Activated CD4-positive, alpha-beta memory T cell treated with anti-CD3 and anti-CD28 coated beads, Interleukin-2, amount 10 ng/mL, durations not matched to agents 7 days and 5 days (primary cell): ENCODE measurements at places on chromosomes 4 and X.

- no peak for DNase-seq
Observed at GRCh38 chr4:88005076-88005475, 2.4 kb upstream of the PKD2 start.

DNA sequence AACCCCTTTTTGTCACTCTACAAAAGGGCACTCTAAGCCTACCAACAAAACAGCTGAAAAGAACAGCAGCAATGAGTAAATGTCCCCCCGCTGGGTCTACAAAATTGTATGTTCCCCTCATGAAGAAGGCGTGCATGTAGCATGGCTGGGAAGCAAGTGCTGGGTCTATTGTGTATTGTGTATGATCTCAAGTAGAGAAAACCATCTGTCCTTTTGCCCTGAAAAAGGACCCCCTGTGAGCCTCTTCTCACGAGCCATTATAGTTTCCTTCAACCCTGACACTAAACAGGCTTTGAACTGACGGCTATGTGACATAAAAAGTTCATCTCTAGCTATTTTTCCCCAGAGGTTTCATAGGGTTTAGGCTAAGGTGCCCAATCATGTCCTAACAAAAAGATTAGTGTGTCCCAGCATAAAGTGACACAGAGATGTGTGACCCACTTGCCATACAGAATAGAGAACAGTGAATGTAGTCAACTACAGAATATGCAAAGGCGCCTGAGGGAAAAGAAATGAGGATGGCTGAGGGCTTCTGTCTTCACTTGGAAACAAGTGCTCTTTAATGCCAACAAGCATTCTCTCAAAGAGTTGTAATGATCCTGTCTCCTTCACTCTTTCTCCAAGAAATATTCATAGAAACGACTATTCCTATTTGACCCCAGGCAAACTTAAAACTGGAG lies 27.3 kb downstream of the COL25A1 start:
- DNase-seq, result no peak

DNA sequence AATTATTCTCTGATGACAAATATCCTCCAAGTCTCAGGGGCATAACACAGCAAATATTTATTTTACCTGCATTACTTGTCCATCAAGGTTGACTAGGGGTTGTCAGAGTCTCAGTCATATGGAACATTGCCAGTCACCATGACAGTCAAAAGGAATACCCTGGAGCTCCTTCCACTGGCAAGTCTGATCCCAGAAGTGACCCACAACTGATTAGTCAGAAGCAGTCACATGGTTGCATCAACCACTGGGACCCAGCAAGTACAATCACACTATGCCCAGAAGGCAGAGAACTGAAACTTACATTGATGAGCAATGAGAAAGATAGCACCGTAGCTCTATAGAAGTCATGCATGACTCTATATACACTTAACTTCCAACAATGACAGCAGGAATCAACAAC lies 41.9 kb upstream of the SOD3 start:
- no peak for DNase-seq

GRCh38 chr4:151781026-151781425 lies 20.2 kb upstream of the GATB start:
- no peak for DNase-seq

DNA sequence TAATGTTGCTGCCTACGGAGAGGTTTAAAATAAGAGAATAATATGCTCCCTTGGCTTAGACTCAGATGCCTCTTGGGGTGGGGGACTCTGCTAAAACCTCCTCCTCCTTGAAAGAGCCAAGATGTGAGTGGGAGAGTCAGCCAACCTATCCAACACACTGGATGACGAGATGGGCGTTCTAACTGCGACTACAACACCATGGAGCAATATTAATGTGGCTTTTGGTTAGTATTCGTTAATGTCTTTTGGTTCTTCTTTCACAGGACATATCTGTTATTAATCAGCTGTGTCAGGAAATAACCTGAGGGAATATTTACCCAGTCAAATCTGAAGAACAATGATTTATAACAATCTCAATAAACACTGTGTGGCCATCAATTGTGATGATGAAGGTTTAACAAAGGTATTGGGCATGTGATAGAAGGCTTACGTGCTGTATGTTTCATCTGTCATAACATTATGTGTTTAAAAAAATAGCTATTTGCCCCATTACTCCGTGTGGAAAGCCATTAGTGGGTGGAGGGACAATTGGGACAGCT lies 143.5 kb upstream of the FTHL17 start:
- no peak for DNase-seq

- DNase-seq, result no peak
Observed at GRCh38 chr4:57191523-57192034, 81.4 kb upstream of the IGFBP7 start.

- no peak for DNase-seq
Observed at GRCh38 chrX:152819732-152820131, 10.8 kb downstream of the CETN2 start.

- no peak for DNase-seq
Observed at GRCh38 chrX:97637289-97637688, 753.6 kb downstream of the RPA4 start.
